Hematopoietic multipotent progenitor cell treated with erythropoietin and hydrocortisone succinate and interleukin-3 and kit ligand, for 4 days (in vitro differentiated cells): ENCODE measurements at places on chromosomes 2 and 18.

- no peak for DNase-seq
Observed at GRCh38 chr2:217897091-217897715, 105.6 kb downstream of the TNS1 start.

DNA sequence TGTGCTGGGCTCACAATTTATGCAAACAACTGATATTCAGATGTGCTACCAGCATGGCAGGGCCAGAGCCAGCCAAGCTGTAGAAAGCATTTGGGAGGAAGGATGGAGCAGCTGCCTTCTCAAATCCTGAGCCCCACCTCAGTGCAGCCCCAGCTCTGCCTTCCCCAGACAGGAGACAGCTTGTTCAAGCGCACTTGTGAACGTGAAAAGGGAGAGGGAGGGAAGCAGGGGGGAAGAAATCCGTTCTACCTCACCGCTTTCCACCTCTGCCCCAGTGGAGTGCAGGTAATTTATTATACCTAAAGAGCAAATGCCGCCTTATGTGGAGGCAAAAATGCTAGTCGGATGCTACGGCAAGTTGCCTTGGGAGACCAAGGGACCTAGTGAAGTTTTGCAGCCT lies 66.0 kb upstream of the SLC14A2 start:
- DNase-seq = no peak

- no peak for DNase-seq
Observed at GRCh38 chr2:232132181-232132580, 170.7 kb downstream of the DIS3L2 start.

- no peak for DNase-seq
Observed at GRCh38 chr18:26561769-26562168, 13.4 kb upstream of the KCTD1 start.

- DNase-seq = peak; percentile 31
Observed at GRCh38 chr18:63575681-63576080, 11.5 kb upstream of the SERPINB13 start.

- no peak for DNase-seq
Observed at GRCh38 chr2:20494241-20494640, 47.4 kb downstream of the RHOB start.

DNA sequence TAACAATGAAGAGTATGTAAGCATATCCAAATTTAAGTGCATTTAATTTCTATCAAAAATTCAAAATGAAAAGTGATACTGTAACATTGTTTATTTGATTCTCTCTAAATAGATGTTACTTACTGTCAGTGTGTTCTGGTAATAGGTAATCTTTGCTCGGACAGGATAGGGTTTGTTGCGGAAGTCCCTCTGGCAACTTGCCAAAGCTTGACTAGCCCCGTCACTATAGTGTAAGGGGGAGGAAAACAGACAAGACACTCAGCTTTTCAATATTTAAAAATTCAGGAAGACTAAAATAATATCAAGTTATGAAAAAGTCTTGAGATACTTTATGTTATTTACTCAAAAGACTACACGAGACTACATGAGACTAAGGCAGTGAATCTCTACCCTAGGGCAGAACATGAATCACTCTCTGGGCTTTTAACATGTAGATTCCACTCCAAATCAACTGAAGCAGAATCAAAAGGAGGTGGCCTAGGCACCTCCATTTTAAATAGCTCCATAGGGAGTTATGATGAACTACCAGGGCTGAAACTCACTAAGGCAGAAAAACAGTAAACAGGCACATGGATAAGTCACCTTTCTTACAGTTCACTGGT lies 5.9 kb downstream of the LMAN1 start:
- DNase-seq = no peak

DNA sequence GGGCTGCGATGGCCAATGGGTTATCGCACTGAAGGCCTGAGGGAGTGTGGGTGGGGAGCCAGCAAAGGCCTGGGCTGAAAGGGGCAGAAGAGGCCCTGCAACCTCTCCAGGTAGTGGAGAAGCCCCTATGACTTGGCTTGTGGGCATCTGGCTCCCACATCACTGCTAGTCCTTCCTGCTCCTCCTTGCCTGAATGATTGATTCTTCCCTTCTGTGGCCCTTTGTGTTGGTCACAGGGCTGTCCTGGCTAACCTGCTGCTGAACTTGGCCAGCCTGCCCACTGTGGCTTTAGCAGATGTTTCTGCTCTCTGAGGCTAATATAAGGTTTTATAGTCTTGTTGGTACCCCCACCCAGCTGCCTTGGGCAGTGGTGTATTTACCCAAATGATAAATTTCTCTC lies 136.2 kb upstream of the ALPP start:
- DNase-seq = no peak

DNA sequence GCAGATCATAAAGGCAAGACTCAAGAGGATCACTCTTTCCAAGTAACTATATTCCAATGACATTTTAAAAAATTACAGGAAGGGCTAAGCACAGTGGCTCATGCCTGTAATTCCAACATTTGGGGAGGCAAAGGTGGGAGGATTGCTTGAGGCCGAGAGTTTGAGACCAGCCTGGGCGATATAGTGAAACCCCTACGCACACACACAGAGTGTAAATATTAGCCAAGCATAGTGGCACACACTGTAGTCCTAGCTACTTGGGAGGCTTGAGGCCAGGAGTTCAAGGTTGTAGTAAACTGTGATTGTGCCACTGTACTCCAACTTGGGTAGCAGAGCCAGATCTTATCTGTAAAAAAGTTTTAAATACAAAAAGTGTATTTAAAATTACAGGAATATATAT lies 450.2 kb upstream of the NRP2 start:
- no peak for DNase-seq

GRCh38 chr2:68251855-68252399 lies 405 bp downstream of the PPP3R1 start:
- DNase-seq = no peak

- DNase-seq = no peak
Observed at GRCh38 chr2:119472749-119473148, 41.1 kb downstream of the TMEM37 start.

GRCh38 chr2:239057533-239057932 lies 209.6 kb downstream of the TWIST2 start:
- no peak for DNase-seq

- DNase-seq = no peak
Observed at GRCh38 chr2:120385355-120386127, 39.6 kb downstream of the INHBB start.

DNA sequence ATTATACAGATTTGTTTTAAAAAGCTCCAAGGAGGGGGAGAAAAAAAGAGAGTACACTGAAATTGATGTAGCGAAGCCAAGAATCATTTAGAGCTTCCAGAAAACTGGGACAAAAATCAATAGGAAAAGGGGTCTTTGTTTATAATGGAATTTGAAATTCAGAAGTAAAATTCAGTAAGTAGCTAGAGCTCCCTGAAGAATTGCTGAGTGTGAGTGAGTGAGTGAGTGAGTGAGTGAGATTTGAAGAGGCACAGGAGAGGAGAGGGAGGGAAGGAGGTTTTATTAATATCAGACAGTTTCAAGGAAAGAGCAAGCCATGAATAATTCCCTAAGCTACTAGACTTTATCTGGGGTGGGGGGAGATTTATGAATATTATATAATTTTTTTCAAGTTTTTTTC lies 60.7 kb upstream of the ARHGAP28 start:
- no peak for DNase-seq

DNA sequence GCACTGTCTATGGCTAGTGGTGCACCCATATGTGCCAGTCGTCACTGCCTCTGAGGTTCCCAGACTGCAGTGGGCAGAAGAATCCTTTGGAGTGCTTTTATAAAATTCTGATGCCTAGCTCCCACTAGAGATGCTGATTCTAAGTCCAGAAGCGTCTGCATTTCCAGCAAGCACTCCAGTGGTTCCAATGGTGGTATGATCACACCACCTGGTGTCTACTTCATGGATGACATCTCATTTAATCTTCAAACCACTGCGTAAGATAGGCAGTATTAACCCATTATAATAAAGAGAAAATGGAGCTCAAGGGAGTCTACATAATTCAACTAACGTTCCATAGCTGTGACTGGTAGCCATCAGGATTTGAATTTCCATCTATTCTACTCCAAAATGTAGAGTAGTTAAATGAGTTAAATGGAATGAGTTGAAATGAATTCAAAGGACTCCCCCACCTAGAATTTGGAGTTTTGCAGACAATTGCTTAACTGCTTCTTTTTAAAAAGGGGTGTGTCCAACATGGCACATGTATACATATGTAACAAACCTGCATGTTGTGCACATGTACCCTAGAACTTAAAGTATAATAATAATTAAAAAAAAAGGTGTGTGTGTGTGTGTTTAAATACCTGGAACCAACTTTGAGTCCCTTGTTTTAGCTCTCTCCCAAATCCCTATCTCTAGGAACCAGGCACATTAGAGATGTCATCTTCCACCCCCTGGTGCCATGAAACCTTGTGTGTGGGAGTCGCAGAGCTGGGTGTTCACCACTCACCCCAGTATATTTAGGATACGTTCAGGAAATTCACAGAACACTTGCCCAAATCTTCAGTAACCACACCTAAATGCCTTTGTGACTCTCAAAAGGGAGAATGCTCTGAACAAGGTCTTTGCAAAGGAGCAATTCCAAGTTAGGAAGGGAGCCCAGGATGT lies 14.1 kb downstream of the LAMA3 start:
- DNase-seq = peak; percentile 80

DNA sequence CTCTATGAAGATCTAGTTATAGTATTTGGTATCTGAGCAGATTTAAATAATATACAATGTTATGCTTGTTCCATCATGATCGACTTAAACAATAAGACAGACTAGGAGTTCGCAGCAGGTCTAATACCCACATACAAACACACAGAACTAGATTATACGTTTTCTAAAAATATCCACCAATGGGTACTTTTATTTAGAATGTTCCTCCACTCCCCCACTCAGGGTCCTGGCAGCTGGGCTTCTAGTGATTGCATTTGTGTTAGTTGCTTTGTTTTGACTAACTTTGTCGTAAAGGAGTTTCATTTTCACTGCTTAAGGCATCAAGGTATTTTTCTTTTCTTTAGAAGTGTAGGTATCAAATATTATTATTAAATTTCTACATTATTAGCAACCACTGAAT lies 91.4 kb downstream of the RPRM start:
- DNase-seq = no peak

DNA sequence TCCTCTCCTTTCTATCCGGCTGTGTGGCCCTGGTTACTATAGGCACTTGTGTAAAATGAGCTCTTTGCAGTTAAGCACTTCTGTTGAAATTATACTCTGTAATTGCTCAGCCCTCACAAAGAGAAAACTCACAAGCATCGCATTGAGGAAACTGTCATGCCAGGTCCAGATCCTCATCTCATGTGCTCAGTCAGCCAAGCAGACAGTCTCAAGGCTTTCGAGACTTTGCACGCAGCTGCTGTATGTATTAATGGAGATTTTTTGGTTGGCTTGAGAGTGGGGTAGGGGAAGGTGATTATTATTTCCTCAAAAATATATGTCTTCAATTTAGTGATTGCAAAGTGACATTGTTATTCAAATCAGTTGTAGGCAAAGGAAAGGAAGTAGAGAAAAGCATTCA lies 33.0 kb upstream of the PHLPP1 start:
- no peak for DNase-seq

DNA sequence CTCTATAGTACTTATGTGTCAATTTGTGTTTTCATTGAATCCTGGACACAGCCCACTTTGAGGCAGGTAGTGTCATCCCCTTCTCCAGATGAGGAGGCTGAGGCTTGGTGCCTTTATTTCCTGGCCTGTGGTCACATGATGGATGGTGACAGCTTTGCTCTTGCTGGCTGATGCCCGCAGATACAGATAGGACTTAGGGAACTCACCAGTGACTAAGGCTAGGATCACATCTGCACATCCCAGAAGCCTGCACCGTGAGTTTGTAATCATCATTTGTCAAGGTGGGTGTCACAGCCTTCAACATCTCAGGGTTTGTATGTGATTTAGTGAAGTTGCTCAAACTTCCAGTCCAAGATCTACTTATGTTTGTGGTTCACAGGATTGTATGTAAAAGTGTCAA lies 295.1 kb upstream of the RAB12 start:
- DNase-seq = peak; percentile 8

DNA sequence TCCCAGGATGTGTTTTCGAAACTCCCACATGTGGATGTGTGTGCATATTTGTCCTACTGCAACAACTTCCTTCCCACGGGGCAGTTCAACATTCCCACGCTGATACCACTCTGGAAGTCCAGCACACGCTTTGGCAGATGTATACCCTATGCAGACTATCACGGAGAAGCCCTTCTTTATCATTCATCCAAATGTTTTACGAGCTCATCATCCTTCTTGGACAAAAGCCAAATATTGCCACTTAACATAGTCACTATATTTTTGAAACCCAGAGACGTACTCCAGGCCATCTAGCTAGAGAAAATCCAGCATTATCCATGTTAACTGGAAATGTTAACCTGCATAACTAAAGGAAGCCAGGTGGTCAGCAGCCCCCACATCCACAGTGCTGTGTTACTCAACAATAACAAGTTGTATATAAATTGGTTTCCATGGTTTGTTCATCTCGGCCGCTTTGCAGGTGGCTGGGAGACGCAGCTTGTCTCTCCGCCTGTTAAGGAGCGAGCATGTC lies 131.5 kb downstream of the ZNF532 start:
- DNase-seq = peak; percentile 8

DNA sequence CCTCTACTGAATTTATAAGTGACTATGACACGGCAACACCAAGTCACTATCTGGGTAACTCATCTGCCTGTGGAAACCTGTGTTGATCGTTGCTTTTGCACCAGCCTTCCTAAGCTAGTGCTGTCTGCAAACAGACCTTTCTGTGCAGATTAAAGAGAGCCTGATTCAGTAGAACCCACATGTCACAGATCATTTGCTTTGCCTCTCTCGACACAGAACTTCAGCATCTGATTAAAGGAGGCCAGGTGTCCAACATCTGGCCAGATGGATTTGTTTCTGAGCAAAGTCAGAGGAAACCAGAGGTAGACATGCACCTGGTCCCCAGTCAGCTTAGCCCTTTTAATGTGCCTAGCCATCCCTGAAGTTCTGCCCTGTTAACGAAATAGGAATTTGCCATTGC lies 15.0 kb upstream of the TTR start:
- DNase-seq = peak; percentile 33

DNA sequence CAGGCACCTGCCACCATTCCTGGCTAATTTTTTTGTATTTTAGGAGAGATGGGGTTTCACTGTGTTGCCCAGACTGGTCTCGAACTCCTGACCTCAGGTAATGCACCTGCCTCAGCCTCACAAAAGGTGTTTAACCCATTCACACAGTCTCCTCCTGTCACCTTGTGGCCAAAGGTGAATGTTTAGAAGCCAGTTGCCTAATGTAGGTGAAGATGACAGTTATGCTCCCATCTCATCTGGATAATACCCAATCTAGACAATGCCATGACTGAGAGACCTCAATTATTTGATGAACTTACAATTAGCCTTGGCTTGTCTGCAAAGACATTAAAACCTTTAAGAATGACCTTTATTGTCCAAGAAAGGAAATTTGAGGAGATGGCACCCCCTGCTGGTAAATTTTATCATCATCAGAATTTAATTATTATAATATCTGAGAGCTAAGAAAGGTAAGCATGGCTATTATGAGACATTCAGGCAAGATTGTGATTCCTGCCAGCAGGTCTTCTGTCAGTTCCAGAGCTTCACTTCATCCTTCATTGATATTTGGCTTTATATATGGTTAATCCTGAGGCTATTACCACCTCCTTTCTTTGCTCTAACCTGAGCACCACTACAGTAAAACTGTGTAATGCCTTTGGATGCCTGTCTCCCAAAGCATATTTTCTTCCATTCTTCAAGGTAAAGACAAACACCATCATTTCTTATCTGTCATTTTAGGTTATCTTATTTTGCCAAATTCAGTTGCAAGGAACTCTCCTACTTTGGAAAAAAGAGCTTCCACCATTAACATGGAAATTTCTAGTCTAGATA lies 117.6 kb downstream of the FAM124B start:
- DNase-seq = peak; percentile 65

GRCh38 chr2:17115042-17115441 lies 403.2 kb downstream of the RAD51AP2 start:
- DNase-seq = no peak
